ENCODE measurements at places on chromosomes 6 and 20.

- DNase-seq: no peak
Measured at GRCh38 chr6:2810092-2810671, 31.5 kb downstream of the SERPINB1 start.

GRCh38 chr6:439641-440167 is 48.2 kb downstream of the IRF4 start:
- DNase-seq: no peak

GRCh38 chr6:36805917-36806316 is 33.3 kb downstream of the CPNE5 start:
- DNase-seq: no peak

- DNase-seq: no peak
Measured at GRCh38 chr6:138387577-138388368, 10.1 kb downstream of the SMIM28 start.

DNA sequence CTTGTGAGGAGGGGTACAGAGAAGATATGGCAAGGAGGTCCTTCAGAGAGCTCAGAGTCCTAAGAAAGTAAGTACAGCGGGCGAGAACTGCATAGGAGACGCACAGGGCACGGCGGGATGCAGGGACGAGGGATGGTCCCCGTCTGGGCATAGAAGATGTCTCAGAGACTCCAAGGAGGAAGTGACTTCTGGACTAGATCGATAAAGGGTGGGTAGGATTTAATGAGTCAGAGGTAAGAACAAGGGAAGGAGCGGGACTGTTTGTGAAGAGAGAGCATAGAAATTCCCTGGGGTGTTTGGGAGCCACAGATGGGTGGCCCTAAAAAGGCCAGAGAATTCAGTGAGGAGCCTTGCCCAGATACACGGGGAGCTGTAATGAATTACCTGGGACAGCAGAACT is 69.1 kb downstream of the FAM120B start:
- DNase-seq: no peak

DNA sequence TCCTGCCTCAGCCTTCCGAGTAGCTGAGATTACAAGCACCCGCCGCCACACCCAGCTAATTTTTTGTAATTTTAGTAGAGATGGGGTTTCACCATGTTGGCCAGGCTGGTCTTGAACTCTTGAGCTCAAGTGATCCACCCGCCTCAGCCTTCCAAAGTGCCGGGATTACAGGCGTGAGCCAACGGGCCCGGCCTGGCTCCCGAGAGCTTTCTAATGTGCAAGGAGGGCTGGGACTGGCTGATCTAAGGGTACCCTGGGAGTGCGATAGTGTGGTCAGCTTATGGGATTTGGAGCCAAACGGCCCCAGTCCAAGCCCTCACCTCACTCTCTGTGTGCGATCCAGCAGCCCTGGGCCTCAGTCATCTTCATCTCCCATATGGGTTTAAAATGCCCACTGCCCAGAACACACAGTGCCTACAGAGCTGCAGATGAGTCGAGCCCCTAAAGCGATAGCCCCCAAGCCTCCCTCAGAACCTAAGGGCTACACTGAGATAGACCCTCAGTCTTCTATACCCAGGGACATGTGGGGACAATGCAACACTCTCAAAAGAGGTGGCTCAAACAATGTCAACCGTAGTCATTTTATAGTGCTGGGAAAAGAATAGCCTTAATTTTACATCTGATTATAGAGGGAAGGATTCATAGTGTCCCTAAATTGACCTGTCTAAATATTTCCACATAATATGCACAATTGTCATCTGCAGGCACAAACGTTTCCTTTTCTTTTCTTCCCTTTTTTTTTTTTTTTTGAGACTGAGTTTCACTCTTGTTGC is 50.1 kb downstream of the SSR1 start:
- DNase-seq: peak; percentile 18

GRCh38 chr6:157653521-157653920 is 169.5 kb upstream of the SNX9 start:
- no peak for DNase-seq

DNA sequence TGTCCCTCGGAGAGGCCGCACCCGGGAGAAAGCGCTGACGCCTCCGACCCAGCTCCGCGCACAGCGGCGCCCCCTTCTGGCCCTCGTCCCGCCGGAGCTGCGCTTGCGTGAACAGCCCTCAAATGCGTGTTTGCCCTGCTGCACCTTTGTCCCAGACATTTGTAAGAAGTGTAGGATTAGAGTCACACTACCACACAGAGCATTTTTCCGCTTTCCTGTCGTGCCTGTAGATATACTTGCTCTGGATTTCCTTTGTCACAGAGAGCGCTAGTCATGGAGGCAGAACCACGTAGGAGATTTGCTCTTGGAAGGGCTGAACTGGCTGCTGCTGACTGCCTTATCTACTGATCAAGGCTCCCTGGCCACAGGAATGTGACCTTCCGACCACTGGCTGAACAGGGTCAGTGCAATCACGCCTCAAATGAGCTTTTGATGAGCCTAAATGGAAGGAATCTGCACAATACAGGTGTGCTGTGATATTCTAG is 62.3 kb downstream of the PAX1 start:
- no peak for DNase-seq

DNA sequence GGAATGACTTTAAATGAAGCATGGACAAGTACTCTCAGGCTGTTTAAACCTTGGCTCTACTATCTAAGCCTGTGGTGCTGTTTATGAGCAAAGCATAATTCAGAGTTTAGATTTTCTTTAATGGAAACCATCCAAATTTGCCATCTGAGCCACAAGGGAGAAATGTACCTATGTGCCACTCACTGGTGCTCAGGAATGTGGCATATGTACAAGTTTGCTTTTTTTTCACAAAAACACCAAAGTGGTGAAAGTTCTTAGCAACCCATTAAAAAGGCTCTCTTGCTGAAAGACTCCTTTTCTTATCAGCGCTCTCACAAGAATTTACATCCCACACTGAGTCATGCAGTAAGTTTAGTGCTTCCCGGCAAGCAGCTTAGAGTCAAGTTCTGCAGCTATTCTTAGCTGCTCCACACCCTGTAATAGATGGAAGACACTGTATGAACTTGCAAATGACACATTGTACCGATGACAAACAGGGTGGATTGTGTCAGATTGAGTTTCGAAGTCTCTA is 57.3 kb upstream of the MLIP start:
- no peak for DNase-seq

DNA sequence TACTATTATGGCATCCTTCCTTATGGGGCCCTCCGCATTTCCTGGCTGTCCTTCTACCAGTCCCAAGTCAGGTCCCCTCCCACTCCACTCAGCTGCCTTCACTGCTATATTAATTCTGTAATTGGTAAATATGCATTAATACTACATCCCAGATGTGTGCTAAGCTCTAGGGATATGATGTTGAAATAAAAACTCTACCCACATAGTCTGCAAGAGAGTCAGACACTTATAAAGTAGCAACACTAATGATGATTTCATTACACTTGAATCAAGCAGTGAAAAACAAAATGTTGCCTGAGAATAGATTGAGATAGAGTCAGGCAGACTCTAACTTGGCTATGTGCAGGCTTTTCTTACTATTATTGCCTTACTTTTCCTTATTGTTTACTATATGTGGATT is 62.4 kb downstream of the AIG1 start:
- no peak for DNase-seq

GRCh38 chr6:119052987-119053386 is 25.5 kb downstream of the FAM184A start:
- DNase-seq: no peak

GRCh38 chr6:168095171-168095691 is 16.2 kb upstream of the FRMD1 start:
- no peak for DNase-seq

DNA sequence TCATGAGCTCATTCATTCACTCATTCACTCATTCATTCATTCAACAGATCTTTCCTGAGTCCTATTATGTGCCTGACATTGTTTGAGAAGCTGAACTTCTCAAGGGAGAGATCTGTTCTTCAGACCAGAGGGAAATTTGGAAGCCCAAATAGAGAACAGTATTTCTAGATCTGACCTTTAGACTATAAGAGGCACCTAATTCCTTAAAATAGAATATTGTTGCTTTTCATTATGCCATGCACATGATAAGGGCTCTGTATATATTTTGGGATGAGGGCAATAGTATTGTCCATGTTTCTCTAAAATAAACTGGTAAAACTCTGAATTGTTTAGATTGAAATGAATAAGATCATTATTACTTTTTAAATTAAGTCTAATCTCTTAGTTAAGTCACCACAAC is 18.6 kb upstream of the DSP start:
- DNase-seq: no peak

DNA sequence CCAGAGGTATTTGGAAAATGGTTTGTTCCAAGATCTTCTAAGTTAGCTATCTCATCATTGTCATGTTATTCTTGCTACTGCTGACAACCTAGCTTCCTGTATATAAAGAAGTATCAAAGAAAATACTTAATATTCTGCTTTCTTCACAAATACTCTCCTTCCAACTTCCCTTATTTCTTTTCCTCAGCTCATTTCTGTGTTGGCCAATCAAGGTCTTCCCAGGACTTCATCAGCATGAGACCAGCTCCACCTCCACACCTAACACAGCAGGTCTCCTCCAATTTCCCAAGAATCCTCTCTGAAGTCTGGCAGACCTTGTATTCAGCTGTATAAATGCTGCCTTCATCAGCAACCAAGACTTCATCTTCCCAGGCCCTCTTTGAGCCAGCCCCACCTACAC is 538.6 kb upstream of the JARID2 start:
- no peak for DNase-seq

GRCh38 chr6:87514831-87515230 is 42.1 kb downstream of the SLC35A1 start:
- DNase-seq: no peak

- DNase-seq: no peak
Measured at GRCh38 chr20:48210111-48211027, 425.1 kb upstream of the SULF2 start.

GRCh38 chr6:89966228-89966544 is 71.9 kb downstream of the GJA10 start:
- DNase-seq: no peak

DNA sequence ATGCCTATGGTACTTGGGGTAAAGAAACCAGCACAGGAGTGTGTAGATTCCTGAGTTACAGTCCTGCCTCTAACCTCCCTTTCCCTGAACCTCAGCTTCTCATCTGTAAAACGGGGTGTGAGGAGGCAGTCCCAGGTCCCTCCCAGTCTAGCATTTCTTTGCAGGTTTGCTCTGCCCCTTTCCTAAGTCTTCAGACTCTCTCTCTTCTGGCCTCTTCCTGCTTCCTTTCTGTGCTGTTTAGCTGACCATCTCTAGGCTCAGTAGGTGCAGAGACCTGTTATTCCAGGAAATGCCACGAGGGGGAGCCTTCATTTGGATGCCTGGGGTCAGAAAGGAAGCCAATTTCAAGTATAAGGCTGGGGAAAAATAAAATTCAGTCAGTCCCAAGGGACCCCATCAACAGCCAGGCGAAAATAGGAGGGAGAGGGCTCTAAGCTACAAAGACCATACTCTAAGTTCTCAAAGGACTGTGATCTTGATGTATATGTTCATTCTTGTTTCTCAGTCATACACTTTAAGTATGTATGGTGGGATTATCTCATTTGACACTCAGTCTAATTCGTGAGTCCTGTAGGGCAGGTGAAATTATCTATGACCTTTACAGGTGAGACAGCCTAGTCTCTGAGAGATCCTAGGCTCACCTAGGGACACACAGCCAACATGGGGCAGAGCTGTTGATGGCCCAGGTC is 89.1 kb downstream of the NCR2 start:
- DNase-seq: peak; percentile 69

- no peak for DNase-seq
Measured at GRCh38 chr6:170200458-170200891, 90.4 kb downstream of the DLL1 start.

GRCh38 chr20:19465536-19465935 is 253.1 kb downstream of the SLC24A3 start:
- DNase-seq: no peak

- no peak for DNase-seq
Measured at GRCh38 chr6:130517444-130517931, 151.7 kb downstream of the TMEM200A start.

- DNase-seq: no peak
Measured at GRCh38 chr20:51661609-51662178, 106.5 kb downstream of the ATP9A start.

- DNase-seq: no peak
Measured at GRCh38 chr20:11686820-11687543, 230.7 kb upstream of the BTBD3 start.

DNA sequence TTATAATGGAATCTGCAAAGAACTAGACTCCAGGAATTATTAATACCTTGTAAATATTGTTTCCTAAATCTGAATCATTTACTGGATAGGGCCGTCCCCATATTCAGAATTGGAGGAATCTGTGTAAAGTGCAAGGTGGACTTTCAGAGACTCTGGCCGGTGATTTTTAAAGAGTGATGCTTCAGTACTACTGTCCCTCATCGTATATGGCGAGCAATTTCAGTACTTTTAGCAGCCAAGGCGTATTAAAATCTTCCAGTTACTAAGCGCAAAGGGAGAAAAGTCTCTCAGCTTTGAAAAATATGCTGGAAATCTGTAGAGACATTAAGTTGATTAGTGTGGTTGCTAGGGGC is 483 bp downstream of the SMIM26 start:
- DNase-seq: no peak

- DNase-seq: no peak
Measured at GRCh38 chr20:7348253-7348652, 580.8 kb downstream of the BMP2 start.

- DNase-seq: peak; percentile 74
Measured at GRCh38 chr6:12233693-12234571, 56.2 kb upstream of the EDN1 start.

- DNase-seq: no peak
Measured at GRCh38 chr6:127886603-127887002, 14.3 kb downstream of the THEMIS start.

GRCh38 chr6:40953486-40953885 is 85.5 kb downstream of the UNC5CL start:
- DNase-seq: no peak

DNA sequence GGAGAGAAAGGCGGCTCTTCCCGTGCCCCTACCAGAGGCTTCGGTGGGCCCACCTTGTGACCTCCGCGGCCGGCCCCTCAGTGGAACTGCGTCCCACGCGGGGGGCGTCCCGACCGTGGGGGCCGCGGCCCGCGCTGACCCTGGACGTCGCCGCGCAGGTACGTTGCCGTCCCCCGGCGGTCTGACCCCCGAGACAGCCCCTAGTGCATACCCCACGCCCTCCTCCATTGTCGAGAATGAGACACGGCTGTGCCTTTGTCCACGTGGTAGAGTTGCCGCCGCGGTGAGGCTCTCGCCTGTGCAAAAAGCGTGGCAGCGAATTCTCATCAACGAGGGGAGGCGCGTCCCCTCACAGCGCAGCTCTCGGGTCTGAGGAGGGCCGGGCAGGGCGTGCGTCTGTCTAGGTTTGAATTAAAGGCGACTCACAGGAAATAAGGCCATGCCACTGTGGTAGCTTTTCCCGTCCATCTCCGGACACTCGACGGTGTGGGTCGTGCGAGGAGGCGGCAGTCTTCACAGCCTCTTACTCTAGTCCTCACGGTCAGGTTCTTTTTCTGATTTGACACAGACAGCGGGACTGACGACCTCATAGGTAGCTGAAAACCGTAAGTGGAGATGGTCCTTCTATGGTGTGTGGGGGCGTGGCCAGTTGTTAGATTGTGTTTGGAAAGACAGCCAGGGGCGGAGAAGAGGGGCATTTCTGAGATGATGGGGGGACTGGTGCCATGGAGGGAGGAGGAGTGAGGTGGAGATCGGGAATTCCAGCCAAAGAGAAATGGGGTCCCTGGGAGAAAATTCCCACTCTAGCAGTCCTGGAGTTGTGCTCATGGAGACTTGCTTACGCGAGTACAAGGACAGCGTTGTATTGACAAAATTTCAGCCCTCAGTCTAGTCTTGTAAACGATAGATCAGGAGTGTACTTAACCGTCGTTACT is 580 bp downstream of the NXT1 start:
- DNase-seq: peak; percentile 50

GRCh38 chr20:34337544-34337943 is 25.5 kb upstream of the ITCH start:
- no peak for DNase-seq

GRCh38 chr6:15588971-15589634 is 73.7 kb downstream of the DTNBP1 start:
- DNase-seq: no peak
